ENCODE measurements at places on chromosomes 1 and 21.

DNA sequence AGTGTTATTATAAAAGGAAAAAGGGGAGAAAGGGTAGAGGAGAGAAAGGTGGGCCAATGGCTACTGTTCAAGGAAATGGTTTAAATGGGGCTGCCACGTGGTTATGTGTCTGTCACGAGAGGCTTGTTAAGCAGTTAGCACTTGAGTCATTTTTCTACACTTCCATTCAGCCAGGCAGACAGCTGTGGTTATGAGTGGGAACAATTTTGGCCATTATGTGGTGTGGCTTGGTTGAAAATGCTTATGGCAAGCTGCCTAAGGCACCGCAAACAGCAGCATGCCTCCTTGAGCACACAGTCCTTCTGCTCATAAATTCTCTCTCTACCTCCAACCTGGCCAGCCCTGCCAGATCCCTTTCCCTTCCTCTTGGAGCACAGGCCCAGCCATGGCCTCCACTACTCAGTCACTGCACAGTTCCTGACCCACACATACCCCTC is 3.2 kb upstream of the SRM start:
- peak; percentile 54 for DNase-seq

- no peak for DNase-seq
Measured at GRCh38 chr1:192958871-192959270, 100.3 kb downstream of the UCHL5 start.

- DNase-seq: no peak
Measured at GRCh38 chr1:29827237-29827750, 591.0 kb downstream of the PTPRU start.

DNA sequence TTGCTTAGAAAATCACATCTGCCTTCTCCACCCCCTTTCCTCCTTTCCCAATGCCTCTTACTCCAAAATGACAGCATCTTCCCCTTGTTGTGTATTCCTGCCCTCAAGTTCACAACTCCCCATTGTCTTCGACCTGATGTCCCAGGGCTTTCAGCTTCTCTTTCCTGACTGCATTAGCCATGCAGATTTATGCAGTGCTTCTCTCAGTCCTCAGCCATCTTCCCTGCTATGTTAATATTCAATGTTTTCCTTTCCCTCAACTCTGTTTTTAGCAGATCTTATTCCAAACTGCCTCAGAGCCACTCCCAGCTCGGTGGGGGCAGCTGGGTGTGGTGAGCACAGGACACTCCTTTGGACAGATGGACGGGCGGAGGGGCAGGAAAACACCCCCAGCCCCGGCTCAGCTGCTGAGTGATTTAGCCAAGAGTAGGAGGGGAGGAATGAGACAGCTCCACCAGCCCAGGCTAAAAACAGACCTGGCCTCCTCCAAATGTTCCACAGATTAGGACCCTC is 71.0 kb downstream of the CD2 start:
- no peak for DNase-seq

DNA sequence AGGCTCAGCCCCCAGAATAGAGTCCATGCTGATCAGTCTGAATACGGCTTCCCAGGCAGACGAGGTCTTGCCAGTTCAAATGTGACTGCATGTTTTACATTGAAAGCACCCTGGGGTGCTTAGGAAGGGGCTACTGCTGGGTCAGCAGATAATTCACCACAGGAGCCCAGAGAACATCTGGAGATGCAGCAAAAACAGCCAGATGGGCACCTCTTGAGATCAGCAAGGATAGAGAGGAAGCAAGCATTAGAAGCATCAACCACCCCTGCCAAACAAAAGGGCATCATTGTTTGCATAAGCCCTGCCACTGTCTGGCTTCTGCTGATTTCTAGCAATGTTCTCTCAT is 403.1 kb downstream of the RRAGC start:
- no peak for DNase-seq

DNA sequence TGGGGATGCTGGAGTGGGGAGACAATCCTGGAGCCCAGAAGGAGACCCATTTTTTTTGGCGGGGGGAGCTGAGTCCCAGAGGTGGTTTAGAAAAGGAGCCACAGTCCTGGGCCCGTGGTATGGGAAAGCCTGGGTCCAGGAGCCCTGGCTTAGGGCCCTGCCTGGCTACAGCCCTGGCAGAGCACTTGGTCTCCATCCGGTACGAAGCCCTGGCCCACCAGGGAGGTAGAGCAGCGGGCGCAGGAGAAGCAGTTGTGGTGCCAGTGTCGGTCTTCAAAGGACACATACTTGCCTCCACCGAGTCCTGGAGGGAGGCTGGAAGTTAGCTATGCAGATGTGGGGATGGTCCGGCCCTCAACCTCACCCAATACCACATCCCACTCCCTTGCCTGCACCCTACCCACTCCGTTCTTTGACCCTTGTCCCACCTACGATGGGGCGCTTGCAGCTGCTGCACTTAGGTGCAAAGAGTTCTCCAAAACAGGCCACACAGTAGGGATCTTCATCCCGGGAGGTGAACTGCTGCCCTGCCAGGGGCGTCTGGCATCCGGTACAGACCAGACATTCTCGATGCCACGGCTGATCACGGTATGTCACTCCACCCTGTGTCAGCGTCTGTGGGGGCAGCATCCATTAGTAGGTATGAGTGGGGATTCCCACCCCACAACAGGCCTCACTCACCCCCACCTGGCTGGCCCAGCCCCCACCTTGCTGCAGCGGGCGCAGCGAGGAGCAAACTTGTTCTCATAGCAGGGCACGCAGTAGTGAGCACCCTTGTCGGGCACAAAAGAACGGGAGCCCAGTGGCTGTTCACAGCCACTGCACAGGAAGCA is 7.7 kb upstream of the SF3A3 start:
- no peak for DNase-seq

- DNase-seq: no peak
Measured at GRCh38 chr1:229563701-229564100, 5.2 kb upstream of the ABCB10 start.

- no peak for DNase-seq
Measured at GRCh38 chr1:93592551-93592949, 89.1 kb downstream of the BCAR3 start.

GRCh38 chr1:6137758-6138157 is 42.4 kb downstream of the CHD5 start:
- DNase-seq: no peak

DNA sequence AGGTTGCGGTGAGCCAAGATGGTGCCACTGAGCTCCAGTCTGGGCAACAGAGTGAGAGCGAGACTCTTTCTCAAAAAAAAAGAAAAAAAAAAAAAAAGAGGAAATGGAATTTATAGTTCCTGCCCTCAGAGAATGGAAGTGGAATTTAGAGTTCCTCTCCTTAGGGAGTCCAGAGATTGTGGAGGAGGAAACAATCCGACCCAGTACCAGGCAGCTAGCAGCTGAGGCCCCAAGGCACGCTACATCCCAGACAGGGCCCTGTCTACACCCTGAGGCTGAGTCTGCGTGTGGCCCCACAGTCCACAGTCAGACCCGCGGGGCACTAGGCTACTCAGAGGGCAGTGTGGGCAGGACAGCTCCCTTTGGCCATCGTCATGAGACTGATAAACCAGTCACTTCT is 1.9 kb upstream of the MFN2 start:
- DNase-seq: no peak

- no peak for DNase-seq
Measured at GRCh38 chr1:32997381-32997891, 32.8 kb upstream of the RNF19B start.

DNA sequence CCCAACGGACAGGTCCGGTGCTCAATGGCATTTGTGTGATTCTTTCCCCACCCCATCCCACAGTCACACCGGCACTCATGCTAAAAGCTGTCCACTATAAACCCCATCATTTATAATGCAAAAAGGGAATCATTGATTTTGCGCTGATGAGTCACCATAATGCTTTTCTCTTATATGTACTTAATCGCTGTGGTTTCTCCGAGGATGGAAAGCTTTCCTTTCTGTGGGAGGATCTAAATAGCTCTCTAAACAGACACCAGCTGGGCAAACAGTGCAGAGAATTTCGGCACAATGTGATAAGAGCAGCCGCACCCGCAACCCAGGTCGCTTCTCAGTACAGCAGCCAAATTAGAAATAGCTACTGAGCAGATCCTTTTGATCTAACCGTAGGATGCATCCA is 85.6 kb downstream of the SETD4 start:
- no peak for DNase-seq

DNA sequence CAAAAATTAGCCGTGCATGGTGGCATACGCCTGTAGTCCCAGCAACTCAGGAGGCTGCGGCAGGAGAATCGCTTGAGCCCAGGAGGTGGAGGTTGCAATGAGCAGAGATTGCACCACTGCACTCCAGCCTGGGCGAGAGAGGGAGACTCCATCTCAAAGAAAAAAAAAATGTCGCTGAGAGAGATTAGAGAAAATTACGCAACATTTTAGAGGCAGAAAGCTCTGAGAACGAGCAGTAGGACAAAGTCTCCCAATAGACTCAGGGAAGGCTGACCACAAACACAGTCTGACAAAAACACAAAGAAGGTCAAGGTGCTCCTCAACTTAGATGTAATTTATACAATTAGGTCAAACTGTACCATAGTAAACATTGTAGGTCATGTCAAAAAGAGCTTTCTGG is 367.6 kb upstream of the ZRANB2 start:
- no peak for DNase-seq

DNA sequence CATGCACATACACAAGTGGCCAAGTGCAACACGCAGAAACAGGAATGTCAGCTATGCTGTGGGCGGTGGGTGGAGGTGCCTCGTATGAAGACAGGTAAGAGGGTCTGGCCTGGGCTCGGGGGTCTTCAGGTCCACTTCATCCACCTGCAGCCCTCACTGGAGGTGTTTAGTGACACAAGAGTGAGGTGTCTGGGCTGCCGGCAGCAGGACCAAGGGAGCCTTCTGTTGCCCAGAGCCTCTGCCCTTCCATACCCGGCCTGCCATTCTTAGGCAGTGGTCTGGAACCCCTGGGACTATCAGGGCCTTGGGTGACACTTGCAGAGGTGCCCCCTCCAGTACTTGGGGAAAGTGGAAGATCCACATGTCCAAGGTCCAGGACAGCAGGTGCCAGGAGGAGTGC is 21.7 kb upstream of the ACTRT2 start:
- no peak for DNase-seq

DNA sequence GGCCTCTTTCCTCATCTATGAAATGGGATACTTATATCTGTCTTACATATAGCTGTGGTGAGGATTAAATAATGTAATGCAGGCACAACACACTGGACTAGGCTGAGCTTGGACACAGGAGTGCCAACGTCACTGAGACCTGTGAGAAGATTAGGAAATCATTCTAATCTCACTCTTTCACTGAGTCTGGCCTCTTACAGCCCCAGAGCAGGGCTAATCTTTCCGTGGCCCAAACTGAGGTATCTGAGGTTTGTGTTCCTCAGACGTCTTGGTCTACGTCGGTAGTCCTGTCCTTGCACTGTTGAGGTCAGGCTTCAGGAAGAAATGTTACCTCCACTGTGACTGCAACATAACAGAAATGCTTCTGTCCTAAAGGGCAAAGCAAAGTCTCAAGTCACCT is 22.6 kb upstream of the A3GALT2 start:
- DNase-seq: no peak

DNA sequence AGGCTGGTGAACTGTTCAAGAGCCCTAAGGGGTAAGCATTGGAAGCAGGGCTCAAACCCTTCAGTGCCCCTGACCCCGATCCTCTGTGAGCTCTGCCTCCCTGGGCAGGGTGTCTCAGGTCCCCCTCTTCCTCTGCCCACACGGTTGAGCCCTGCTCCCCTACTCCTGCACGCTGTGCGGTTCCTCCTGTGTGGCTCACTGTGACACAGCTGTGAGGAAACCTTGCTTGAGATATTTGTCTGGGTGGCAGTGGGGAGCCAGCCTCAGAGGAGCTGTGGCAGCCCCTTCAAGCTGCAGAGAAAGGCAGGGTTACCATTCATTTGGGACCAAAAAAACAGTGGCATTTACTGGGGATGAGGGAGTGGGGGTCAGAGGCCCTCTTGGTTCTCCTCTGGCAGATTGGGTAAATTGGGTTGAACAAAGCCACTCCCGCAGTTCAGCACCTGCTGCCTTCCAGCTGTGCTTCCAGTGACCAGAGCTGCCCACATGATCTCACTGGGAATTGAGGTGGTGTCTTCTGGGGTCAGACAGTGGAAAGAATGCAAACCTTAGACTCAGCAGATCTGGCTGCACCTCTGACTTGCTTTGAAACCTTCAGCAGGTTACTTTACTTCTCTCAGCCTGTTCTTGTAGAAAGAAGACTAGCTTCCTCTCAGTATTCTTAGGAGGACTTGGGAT is 60.6 kb upstream of the CD1D start:
- no peak for DNase-seq

- DNase-seq: no peak
Measured at GRCh38 chr1:231929311-231929710, 302.7 kb downstream of the DISC1 start.

- DNase-seq: no peak
Measured at GRCh38 chr1:220990427-220991339, 111.4 kb downstream of the HLX start.

- no peak for DNase-seq
Measured at GRCh38 chr1:86068271-86068721, 88.3 kb downstream of the COL24A1 start.

- DNase-seq: no peak
Measured at GRCh38 chr1:229191066-229191674, 79.7 kb upstream of the RAB4A start.

GRCh38 chr1:228120857-228121489 is 11.9 kb upstream of the MRPL55 start:
- no peak for DNase-seq

GRCh38 chr21:38520511-38520910 is 22.2 kb upstream of the ERG start:
- no peak for DNase-seq

- DNase-seq: no peak
Measured at GRCh38 chr1:152109998-152110294, 5.3 kb downstream of the TCHH start.

DNA sequence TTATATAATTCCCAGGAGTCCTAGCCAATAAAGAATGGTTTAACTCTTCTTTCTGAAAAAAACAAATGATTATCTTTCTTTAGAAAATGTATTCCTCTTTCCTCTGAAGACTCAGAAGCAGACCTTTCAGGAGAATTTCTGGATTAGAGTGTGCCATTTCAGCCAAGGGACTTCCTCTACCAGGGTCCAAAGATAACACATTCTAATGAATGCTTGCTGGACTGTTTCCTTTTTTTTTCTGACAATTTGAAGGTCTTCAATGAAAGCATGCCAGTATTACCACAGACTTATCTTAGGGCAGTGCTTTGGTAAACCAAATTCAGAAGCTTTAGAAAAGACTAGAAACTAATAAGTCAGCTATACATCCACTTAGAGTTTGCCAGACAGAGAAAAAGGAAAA is 80.5 kb downstream of the RERE start:
- no peak for DNase-seq

GRCh38 chr21:35478161-35479064 is 429.3 kb upstream of the RUNX1 start:
- DNase-seq: no peak
